ENCODE measurements at places on chromosomes 3 and 15.
A peak's percentile ranks its signal among the peaks of the same experiment; 100 is the strongest.

- peak; percentile 91 for DNase-seq
Measured at GRCh38 chr15:91228383-91228782, 128.3 kb downstream of the SV2B start.

DNA sequence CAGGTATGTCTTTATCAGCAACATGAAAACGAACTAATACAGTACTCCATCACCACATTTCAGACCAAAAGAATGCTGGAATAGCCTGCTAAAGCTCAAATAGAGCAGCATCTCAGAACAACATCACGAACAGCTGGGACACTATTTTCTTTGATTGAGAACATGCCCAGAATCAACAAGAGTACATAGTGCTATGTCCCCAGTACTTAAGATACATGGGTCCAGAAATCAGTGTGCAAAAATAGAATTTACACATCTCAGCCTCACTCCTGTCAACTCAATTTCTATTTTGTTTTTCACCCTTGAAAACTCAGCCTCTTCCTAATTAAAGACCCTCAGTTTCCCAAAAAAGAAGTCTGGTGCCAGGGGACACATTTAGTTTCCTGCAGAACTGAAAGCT is 753.9 kb downstream of the AGBL1 start:
- DNase-seq: no peak

DNA sequence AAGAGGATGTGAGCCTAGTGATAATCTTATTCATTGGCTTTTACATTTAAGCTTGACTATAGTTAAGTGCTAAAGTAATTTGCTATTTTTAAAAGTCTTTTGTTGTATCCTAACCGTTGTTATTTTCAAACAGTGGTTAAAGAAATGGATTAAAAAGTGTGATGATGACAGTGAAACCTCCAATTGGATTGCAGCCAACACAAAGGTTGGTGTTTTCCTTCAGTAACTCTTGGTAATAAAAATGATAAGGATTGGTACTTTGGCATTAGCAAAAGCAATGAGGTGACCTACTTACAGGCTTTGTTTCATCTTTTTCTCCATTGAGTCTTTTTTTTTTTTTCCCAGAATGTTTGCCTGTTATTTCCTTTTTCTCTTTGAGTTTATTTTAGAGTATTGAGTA is 87.5 kb upstream of the GOLGA6B start:
- no peak for DNase-seq

- no peak for DNase-seq
Measured at GRCh38 chr15:90814191-90814821, 54.1 kb upstream of the FURIN start.

GRCh38 chr3:87201727-87202126 is 25.4 kb upstream of the CHMP2B start:
- DNase-seq: no peak

GRCh38 chr3:170324962-170325361 is 32.6 kb upstream of the SKIL start:
- DNase-seq: no peak

DNA sequence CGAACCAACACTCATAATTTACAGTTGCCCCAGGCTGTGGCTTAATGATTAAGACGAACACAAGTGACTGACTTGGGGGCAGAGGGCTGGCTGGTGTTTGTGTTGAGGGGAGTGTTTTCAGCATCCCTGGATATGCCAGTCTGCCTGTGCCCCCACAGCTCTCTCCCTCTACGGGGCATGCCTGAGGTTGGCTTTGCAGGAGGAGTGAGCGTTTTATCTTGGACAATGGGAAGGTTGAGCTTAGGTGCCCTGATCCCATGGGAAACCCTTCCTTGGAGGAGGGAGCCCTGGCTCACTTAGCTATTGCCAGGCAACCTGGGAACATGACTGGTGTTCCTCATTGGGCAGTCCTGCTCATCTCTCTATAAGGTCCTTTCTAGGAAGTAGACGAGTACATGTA is 17.6 kb downstream of the FAM107A start:
- no peak for DNase-seq

- no peak for DNase-seq
Measured at GRCh38 chr3:194718079-194718478, 32.4 kb downstream of the FAM43A start.

- no peak for DNase-seq
Measured at GRCh38 chr15:34941831-34942230, 27.7 kb downstream of the AQR start.

GRCh38 chr3:25945836-25946235 is 155.9 kb downstream of the OXSM start:
- peak; percentile 3 for DNase-seq

DNA sequence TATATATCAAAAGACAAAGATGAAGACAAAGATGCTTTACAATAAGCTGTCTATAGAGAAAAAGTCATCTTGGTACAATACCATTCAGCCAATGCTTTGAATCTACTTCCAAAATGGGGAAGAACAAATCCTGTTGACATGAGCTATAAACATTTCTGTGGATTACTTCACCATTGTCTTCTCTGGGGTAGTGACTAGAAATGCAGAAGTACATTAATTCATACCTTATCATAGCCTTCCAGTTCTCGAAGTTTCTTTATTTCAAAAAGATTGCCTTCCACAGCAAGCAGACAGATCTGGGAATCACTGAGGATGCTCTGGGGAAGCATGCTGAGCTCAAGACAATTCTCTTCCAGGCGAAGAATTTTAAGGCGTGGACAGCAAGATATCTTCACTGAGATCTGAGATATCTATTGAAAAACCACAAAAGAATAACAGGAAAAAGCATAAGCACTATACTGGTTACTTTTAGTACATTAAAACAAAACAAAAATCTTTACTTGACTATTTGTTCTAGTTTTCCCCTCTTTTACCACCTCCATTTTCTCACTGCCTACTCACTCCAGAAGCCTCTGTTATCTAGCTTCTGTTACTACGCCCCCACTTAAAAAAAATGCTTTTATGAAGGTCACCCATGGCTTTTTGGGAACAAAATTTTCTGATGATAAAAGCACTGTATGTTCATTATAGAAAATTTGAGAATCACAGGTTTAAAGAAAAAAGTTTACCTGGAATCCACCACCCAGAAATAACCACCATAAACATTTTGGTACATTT is 3.6 kb downstream of the LRRC57 start:
- DNase-seq: no peak

DNA sequence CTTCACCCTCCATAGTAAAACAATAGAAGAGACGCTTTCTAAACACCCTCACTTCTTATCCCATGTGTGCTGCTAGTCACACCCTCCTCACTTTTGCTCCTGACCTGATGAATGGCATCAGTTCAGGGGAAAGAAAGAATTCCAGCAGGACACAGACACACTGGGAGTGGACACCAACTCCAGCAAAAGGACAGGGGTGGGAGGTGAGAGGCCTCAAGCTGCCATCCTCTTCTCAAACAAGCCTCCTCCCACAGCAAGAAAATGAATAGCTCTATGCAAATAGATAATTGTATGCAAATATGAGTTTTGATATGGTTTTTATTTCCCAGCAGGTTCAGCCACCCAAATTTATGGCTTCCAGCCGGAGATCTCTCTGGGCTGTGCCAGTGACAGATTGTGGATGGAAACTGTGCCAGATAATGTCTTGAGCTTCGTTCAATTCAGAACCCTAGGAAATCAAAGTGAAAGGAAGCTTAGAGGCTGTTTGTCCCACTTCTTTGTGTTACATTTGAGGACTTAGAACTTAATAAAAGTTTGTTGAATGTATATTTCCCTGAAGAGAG is 209.3 kb upstream of the PPP2R3A start:
- DNase-seq: no peak

DNA sequence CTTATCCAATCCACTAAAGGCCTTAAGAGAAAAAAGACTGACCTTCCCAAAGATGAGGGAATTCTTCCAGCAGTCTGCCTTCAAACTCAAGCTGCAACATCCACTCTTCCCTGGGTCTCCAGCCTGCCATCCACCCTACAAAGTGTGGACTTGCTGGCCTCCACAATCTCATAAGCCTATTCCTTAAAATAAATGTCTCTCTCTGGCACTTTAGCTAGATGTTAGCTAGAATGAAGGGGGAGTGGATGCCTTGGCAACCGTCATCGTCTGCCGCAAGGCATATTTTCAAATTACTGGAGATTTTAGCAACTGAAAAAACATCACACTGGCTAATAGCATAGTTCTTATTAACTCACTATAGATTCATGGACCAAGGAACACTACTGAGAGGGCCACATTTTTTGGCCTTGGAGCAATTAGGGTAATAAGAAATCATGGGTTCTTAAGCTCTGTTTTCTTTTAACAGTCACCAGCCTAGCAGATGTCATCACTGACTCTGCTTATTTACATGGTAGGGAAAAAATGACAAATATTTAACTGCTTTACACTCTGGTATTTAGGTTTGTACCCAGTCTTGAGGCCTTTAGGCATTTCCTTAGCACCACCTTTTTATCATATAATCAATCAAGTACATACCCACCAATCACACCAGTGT is 245.3 kb downstream of the MYRIP start:
- no peak for DNase-seq

Data from cerebellar nuclear complex (tissue), 1 donor.